ENCODE measurements at places on chromosomes 5 and 9.

- no peak for DNase-seq
These were observed 186.4 kb downstream of the CDK5RAP2 start for GRCh38 chr9:120393386-120394057.

DNA sequence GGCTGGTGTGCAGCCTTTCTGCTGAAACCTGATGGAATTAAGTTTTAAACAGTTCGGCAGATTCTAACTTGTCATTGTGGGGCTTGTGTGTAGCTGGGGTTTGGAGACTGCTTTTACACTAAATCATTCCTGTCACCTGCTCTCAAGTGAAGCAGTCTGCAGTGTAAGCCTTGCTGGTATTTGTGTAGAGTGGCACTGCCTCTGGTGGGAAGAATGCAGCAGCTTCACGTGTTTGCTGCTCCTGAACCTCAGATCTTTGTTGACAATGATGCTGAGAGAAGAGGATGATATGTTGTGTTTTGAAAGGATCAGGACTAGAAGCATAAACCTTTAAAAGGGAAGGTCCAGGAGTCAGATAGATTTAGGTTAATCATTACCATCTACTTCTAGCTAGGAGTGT is 88.1 kb downstream of the KDM4C start:
- no peak for DNase-seq

GRCh38 chr9:21813575-21814473 is 11.4 kb downstream of the MTAP start:
- peak; percentile 83 for DNase-seq

DNA sequence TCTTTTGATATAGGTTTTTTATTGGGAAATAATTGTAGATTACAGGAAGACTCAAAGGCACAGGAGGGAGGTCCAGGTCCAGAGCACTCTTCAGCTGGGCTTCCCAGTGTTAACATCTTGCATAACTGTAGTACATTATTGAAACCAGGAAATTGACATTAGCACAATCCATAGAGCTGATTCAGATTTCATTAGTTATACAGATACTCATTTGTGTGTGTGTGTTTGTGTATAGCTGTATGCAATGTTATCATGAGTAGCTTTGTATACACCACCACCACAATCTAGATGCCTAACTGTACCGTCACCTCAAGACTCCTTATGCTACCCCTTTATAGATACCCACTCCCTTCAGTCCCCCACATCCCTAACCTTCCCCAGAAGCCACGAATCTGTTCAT is 47.9 kb downstream of the SLC36A1 start:
- no peak for DNase-seq

DNA sequence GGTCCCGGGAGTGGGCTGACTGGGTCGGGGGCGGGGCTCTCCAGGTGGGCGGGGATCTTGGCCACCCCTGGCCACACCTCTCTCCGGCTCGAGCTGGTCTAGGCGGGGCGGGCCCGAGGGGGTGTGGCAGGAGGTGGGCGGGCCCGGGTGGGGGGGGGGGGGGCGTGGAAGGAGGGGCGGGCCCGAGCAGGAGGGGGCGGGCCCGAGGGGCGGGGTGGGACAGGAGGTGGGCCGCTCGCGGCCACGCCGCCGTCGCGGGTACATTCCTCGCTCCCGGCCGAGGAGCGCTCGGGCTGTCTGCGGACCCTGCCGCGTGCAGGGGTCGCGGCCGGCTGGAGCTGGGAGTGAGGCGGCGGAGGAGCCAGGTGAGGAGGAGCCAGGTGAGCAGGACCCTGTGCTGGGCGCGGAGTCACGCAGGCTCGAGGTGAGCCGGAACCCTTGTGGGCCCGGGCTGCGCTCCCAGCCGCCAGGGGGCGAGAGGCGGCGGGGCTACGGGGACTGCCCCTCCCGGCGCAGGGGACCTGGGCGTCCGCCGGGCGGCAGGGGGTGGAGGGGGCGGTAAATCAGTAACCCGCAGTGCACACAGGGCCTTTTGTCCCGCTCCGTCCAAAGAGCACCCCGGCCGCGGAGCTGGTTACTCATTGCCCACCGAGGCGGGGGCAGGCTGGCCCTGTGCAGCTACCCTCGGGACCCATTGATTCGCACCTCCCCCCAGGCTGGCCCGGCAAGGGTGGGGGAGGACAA is at the start of gene FGFR4:
FGFR4 (plus strand) TSS at position 262 of the 744 bp plus-strand sequence. CDS start 2,688 bp downstream, outside the sequence.
- DNase-seq: peak; percentile 90

- DNase-seq: no peak
These were observed 49.0 kb upstream of the IFNK start for GRCh38 chr9:27475057-27475595.

DNA sequence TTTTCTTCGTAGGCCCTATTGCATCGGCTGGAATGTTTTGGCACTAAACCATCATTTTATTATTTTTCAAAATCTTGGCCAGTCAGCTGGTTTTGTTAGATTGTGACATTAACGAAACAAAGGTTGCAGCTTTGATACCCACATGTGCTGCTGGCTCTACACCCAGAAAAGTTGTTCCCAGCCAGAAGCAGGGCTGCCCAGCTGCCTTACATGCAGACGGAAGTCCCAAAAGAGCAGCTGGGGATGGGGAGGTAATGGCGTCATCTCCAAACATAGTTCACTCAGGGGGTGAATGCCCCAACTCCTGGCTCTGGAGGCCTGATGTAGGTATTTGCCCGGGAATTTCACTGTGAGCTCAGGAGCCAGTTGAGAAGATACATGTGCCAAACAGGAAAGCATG is 23.3 kb downstream of the TMEM171 start:
- no peak for DNase-seq

- no peak for DNase-seq
These were observed 9.8 kb upstream of the PHYKPL start for GRCh38 chr5:178242416-178242815.

- DNase-seq: no peak
These were observed 87.5 kb upstream of the SSBP2 start for GRCh38 chr5:81838307-81838906.

- no peak for DNase-seq
These were observed 168.5 kb upstream of the TARS1 start for GRCh38 chr5:33272288-33272687.

DNA sequence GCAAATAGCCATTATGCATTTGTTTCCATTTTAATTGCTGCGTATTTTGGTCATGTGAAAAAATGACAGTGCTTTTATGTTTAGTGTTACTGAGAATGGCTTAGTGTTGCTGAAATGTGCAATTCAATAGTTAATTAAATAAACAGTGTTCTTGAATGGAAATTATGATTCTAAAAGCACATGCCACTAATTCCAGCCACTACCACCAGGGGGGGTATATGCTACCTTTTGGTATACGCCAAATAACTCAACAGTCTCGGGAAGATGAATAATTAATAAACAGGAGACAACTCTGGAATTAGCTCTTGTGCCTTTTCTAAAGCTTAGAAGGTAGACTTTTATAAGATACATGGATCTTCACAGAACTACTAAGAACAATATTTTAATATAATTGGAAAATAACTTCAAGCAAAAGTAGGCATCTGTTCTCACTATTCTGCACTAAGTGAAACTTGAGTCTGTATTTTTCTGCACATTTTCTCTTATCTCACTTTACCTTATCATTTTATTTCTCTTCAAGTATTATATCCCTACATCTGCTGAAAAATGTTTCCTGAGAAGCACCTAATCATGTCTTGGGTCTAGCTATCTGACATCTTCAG is 83.5 kb upstream of the MINAR2 start:
- peak; percentile 45 for DNase-seq

- DNase-seq: no peak
These were observed 134.1 kb downstream of the ROR2 start for GRCh38 chr9:91815896-91816295.

DNA sequence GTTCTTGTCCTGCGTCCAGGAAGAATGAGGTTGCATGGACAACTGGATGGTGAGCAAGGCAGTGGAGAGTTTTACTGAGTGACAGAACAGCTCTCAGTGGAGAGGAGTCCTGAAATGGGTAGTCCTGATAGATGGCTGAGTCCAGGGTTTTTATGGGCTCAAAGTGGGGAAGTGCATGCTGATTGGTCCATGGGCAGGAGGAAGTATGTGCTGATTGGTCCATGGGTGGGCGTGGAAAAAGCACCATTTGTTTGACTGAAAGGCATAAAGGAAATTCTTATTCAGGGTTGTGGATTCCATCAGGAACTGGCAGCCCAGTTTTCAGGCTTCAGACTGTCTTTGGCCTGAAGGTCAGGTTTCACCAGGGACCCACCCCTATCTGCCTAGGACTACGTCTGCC is 10.6 kb downstream of the FSD1L start:
- DNase-seq: no peak

DNA sequence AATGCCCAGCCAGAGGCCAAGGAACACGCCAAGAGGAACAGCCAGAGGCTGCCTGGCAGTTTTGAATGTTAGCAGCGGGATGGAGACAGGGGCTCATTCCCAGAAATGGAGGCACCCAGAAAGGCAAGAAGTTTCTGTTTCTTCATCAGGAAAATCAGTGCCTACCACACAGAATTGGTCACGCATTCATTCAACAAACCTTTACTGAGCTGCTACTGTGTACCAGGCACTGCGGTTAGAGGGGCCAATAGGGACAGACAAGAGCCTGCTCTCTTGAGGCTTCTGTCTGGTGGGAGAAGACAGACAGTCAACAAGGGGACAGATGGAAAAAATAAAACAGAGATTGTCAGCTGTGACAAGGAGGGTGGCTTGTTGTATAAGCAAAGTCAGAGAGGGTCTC is 27.2 kb upstream of the CPLX2 start:
- DNase-seq: no peak

GRCh38 chr9:93308676-93309075 is 124.7 kb downstream of the WNK2 start:
- peak; percentile 13 for DNase-seq

- no peak for DNase-seq
These were observed 13.5 kb upstream of the GRM6 start for GRCh38 chr5:179008667-179009066.

GRCh38 chr9:110047232-110047954 is 160.6 kb downstream of the C9orf152 start:
- no peak for DNase-seq

- no peak for DNase-seq
These were observed 97.3 kb upstream of the DMRT1 start for GRCh38 chr9:744046-744712.

DNA sequence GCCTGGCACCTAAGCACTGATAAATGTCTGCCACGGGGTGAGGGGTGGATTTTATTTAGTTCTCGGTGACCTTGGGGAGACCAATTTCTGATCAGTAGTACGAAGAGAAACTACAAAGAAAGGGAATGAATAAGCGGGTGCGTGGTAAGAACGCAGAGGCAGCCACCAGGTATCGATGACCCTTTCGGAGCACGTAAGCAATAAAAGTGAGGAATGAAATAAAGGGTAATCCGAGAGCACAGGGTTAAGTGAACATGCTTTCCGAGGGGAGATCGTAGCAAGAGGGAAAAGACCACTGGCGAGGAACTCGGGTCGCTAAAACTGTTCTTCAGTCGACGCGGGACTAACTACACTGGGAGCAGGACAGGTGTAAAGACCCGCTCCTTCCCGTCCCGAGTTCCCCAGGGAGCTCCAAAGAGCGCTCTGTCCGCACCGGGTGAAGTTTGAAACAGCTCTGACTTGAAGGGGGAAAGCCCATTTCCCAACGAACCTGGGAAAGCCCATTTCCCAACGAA is 1.1 kb downstream of the ELOVL7 start:
- DNase-seq: no peak

GRCh38 chr9:126439883-126440653 is 113.4 kb downstream of the MVB12B start:
- no peak for DNase-seq

GRCh38 chr9:38066197-38066913 is 2.7 kb downstream of the SHB start:
- DNase-seq: peak; percentile 49

- no peak for DNase-seq
These were observed 4.5 kb downstream of the NREP start for GRCh38 chr5:111752426-111752965.

DNA sequence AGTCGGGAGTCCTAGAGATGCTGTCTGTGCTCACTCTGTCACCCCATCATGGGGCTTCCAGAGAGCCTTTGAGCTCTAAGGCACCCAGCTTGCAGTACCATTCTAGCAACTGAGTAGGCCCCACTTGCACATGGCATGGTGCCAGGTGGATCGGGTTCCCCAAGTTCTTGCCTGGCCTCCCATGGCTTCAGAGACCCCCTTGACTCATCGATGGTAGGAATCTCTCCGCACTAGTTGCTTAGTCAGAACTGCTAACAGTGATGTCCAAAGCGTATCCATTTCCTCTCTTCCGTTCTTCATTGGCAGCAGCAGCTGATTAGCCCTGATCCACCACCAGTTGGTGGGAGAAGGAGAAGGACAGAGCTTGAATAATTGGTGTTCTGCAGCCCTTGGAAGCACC is 70.3 kb upstream of the RARS1 start:
- DNase-seq: no peak

- DNase-seq: no peak
These were observed 100.3 kb upstream of the LMX1B start for GRCh38 chr9:126513159-126514036.

DNA sequence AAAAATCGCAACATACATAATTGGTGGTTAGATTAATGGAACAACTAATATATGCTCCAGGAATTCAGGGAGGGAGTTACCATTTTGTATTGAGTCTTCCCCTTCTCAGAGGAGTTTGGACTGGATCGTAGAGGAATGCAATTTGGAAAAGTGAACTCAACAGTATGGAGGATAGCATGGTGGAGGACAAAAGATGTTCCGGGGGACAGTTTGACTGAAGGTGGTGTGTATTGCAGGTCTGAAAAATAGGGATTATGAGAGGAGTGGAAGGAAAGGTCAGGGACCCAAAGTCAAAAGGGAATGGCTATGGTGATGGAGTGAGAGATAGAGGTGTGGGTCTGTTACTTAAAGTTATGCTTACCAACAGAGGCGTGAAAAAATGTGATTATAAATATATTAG is 1.5 kb downstream of the DNAJC21 start:
- no peak for DNase-seq

GRCh38 chr5:7671381-7671993 is 179.4 kb downstream of the CFAP90 start:
- no peak for DNase-seq

DNA sequence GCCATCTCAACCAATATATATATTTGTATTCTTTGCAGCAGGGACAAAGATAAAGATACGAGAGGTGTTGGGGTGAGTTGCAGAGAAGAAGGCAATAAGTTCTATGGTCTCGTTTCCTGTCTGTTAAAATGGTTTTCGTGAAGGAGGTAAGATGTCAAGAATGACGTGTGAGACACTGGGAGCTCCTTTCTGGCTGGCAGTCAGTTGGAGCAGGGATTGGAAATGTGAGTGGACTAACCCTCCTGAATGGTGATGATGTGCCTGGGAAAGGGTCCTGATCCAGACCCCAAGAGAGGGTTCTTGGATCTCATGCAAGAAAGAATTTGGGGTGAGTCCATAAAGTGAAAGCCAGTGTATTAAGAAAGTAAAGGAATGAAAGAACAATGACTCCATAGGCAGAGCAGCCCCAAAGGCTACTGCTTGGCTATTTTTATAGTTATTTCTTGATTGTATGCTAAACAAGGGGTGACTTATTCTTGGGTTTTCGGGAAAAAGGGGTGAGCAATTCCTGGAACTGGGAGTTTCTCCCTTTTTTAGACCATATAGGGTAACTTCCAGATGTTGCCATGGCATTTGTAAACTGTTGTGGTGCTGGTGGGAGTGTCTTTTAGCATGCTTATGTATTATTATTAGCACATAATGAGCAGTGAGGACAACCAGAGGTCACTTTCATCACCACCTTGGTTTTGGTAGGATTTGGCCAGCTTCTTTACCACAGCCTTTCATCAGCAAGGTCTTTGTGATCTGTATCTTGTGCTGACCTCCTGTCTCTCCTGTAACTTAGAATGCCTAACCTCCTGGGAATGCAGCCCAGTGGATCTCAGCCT is 53.7 kb downstream of the SPATA31C2 start:
- no peak for DNase-seq

Measured in body of pancreas (tissue), 4 donors.